Cardiac septum (tissue), 1 donor: ENCODE measurements at places on chromosomes 12 and 14. TPM values are rescaled to one million over a fixed set of nuclear protein-coding genes. Genes with fewer than 3 reads are reported as not detected.

Gene PNP
- 17.4 TPM for total RNA-seq

Gene TEX52
- not detected for total RNA-seq

Gene A2M
- total RNA-seq: 588 TPM

Gene CLEC4C
- not detected for total RNA-seq

DNA sequence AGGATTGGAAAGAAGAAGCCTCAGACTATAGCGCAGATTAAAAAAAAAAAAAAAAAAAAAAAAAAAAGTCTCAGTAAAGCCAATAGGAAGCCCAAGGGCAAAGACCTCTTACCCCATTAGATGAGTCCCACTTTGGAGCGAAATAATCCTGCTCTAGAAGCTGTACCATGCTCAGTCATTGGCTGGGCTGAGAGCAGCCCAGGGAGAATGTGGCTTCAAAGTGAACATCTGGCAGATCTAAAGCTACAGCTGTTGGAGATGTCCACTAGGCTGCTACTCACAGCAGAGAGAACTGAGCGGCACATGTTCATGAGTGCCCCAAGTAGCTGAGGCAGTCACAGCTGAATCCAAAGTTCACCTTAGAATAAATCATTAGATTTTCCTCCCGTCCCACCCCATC is 560.9 kb downstream of the MED13L start:
- no peak for DNase-seq

DNA sequence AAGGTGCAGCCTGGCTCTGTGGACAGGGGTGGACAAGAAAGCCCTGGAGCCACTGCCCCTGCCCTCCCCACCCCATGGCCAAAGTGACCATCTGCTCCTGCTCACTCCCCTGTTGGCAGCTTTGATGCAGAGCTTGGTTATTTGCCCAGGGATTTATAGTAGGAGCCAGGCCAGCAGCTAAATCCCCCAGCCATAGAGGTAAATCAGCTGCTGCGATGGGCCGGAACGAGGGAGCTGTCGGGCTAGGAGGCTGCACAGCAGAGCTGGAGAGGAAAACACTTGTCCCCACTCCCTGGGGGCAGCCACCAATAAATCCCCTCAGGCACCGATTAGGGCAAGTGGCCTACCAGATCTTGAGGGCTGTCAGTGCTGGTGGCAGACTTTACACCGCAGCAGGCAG is 26.0 kb downstream of the SMUG1 start:
- no peak for DNase-seq

DNA sequence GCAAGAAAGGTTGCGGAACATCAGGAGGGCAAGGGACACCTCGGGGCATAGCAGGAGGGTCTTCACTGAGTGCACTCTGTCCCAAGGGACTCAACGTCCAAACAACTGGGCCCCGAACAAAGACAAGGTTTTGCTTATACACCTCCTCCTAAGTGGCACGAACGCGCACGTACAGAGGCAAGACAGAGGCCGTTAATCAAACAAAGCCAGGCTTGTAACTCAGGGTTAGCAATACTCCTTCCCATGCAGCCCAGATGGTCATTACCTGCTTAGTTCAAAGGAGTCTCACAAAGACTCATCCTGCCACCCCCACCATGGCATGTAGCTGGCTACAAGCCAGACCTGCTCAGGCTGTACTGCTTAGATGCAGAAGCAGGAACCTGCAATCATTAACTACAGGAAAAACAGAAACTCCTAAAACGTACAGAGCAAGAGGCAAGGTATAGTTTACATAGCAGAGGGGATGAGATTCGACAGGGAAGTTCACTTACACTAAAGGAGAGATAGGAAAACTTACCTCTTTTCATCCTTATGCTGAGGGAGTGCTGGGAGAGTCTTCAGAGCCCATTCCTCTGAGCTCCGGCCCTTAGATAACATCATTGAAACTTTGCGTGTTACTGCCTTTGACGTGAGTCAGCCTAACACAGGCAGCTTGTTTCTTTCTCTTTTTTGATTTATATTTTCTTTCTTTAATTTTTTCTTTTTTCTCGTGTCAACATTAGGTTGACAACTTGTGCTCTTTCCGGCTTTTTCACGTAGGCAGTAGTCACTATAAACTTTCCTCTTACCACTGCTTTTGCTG is 1319.1 kb downstream of the TMEM121 start:
- no peak for DNase-seq

- DNase-seq: no peak
These were observed 163.5 kb downstream of the KITLG start for GRCh38 chr12:88416786-88417185.

DNA sequence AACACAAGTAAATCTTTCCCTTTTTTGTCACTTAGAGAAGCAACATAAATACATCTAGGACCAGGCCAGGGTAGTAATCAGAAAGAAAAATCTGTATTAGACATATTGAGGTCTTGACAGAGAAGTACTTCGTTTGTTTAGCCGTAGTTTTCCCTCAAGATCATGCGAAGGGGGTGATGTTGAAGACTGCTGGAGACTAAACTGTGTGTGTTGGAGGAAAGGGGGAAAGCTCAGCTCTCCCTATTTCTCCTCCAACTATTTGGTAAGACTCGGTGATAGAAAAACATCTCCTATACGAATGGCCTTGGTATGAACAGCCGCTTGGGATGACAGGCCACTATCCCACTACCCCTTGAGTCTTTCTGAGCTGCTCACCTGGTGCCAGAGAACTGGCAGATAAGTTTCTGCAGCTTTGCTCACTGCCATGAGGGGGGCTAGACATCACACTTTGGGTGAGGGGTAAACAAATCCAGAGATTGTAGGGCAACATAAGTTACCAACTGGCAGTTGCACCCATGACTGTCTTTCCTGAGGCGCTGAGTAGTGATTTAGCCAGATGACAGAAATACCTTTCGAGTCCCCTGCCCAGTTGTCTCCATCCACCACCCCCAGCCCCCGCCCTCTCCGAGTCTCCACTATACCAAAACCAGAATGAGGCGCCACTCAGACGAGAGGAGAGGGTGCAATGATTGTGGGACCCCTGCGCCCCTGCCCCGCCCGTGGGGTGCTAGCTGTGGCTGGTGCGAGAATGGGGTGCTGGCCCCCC is 685 bp downstream of the VAMP1 start:
- no peak for DNase-seq

DNA sequence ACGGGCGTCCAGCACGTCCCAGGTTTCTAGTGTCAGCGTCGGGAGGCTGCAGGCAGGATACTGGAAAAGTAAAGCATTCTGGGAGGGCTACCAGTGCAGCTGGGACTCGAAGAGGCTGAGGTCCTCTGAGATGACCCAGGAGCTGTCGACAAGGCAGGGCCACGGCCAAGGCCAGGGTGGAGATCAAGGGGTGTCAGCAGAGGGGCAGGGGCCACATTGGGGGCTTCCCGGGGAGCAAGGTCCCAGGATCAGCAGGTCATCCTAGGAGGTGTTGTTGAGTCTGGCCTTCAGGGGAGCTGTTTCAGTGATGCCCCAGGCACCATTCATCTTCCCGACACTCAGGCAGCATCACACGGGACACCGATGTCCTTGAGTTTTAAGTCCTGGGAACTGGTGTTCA is 377.8 kb upstream of the SFSWAP start:
- no peak for DNase-seq

GRCh38 chr12:2051700-2052621 is 826 bp upstream of the CACNA1C start:
- DNase-seq: no peak

DNA sequence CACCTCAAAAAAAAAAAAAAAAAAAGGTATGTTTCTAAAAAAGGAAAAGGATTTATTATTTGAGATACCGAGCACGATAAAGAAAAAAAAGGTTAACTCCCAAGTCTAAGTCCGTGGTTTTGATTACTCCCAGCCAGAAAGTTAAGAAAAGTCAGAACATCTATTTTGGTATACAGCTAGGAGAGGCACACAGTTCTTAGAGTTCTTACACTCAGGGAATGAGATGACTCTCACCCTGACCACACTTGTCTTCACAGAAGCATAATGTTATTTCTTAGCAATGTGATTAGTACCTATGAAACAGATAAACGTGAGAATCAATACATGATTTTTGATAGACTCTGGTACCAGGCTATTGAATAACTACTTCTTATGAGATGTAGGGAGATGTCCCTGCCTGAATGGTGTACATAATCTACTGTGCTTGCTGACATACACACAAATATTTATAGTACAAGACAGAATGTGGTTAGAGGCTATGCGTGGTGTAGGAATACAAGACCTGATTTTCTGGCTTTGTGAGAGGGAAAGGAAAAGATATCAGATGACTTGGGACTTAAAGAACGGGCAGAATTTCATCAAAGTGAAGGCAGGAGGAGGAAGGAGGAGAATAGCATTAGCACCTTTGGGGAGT is 31.6 kb downstream of the LIMA1 start:
- DNase-seq: no peak

GRCh38 chr14:63993992-63994391 is 141.2 kb downstream of the SYNE2 start:
- DNase-seq: no peak

DNA sequence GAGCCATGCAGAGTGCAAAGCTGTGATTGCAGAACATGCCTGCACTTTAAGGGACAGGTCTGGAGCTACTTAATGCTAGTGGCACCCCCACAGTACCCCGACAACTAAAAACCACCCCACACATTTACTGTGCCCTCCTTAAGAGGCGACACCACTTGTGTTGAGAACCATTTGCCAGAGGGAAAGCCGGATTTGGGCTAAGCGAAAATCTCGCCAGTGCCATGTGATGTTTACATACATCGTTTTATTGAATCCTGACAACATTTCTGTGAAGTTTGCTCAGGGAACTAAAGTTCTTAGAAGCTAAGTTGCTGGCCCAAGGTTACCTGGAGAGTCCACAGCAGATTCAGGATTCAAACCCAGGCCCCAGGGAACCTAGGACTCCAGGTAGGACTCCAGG is 119.0 kb upstream of the FKBP4 start:
- no peak for DNase-seq

GRCh38 chr12:33988197-33988805 is 34.0 kb upstream of the ALG10 start:
- no peak for DNase-seq

DNA sequence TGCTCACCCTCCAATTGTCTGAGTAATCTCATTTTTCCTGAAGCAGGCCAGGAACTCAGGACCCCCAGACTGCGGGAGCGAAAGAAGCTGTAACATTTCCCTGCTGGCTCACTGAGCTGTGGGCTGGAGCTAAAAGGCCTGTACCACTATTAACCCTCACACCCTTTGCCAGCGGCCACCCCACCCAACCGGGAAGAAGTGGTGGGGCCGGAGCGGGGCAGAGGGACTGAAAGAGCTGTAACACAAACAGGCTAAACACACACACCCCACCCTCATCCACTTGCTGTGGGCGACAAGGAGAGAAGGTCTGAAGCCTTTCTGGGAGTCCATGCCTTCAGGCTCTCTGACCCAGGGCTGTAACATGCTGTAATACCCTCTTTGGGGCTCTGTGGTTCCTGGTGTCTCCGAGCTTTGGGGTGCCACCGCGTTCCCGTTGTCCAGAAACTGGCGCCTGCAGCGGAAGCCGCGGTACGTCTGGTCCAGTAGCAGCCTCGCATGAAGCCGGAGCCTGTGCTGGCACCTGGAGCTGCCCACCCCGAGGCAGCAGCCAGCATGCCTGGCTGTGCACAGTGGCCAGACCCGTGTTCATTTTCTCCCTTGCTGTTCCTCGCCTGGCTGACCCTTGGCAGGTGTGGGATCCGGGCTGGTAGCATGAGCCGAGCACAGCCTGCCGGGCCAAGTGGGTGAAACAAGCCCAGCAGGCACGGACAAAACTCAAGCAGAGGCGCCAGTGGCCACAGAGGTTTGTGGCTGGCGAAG is 345.5 kb upstream of the MGAT4C start:
- no peak for DNase-seq

DNA sequence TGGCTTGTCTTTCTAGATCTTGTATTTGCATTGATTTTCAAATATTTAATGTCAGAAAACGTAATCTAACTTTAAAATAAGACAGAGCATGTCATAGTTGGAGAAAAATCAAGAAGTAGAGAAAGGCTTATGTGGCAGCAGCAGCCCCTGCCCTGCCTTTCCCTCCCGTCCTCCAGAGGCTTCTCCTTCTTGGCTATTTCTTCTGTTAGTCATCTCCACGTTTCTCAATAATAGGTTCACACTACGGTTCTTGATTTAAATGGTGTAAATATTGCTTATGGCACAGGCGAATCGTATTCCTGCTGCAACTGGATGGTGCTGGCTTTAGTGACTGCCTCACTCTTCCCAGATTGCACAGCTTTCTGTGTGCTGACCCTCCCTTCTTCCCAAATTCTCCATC is 42.8 kb downstream of the SLC8B1 start:
- no peak for DNase-seq

- DNase-seq: no peak
These were observed 46.3 kb downstream of the PPHLN1 start for GRCh38 chr12:42372154-42372791.

DNA sequence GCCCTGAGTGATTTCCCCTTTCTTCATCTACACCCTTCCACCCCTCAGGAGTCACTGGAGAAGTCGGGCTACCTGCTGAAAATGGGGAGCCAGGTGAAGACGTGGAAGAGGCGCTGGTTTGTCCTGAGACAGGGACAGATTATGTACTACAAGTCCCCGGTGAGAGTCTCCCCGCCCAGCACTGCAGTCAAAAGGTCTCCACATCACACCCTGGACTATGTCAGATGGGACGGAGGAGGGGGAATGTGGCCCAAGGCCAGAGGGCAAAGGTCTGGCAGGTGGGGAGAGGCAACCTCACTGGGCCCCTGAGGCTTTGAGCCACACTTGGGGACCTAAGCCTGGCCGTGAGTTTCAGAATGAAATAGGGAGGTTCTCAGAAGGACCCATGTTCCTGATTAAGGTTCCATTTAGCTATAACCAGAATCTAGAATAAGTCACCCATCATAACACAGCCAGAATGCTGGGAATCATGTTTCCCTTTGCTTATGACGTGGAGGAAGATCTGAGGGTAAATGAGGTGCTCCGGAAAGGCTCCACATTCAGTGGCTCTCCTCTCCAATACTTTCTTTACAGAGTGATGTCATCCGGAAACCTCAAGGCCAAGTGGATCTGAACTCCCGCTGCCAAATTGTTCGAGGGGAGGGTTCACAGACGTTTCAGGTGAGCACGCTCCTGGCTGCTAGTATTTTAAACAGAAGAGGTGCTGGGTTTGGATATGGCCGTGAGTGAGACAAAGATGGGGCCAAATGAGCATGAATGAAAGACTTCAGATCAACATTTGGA is 26.6 kb downstream of the PIGH start:
- no peak for DNase-seq

DNA sequence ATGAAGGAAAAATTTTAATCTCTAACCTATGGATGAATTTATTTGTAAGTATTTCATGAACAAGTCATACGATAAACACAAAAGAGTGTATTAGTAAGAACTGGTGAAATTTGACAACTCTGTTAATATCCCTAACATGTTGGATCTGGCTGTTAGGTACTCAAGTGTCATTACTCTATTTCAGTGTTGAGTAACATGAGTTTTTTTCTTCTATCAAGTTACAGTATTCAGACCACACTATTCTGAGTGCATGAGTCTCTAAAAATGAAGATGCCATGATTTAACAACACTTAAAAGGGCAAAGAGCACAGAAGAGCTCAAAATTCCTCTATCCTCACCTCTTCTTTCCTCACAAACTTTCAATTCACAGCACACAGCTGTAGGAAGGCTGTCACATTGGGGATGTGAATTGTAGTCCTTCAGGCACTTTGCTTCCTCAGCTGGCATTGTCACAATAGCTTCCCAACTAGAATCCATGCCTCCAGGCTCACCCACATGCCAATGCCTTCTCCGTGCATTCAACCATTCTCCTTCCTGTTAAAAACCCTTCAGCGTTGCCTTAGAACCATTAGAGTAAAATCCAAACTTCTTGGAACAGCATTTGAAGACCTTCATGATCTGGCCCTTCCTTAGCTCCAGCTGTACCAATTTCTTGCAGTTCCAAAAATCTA is 73.7 kb upstream of the DBX2 start:
- no peak for DNase-seq
